ENCODE measurements at places on chromosomes 11 and 22. TPM values are rescaled to one million over a fixed set of nuclear protein-coding genes. Genes with fewer than 3 reads are reported as not detected.

DNA sequence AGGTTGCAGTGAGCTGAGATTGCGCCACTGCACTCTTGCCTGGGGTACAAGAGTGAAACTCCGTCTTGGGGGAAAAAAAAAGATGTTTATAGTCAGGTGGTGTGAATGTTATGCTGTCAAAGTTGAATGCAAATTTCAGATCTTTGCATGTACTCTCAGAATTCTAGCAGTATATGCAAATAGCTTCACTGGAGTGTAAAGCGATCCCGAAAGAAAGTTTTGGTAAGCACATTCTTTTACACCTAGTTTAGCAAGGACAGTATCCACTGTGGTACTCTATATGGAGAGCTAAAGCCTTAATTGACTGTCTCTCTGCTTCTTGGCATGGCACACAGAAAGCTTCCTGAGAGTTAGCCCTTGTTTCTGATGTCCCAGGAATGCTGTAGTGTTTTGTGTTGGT is 4.0 kb downstream of the JAM3 start:
- DNase-seq = no peak

DNA sequence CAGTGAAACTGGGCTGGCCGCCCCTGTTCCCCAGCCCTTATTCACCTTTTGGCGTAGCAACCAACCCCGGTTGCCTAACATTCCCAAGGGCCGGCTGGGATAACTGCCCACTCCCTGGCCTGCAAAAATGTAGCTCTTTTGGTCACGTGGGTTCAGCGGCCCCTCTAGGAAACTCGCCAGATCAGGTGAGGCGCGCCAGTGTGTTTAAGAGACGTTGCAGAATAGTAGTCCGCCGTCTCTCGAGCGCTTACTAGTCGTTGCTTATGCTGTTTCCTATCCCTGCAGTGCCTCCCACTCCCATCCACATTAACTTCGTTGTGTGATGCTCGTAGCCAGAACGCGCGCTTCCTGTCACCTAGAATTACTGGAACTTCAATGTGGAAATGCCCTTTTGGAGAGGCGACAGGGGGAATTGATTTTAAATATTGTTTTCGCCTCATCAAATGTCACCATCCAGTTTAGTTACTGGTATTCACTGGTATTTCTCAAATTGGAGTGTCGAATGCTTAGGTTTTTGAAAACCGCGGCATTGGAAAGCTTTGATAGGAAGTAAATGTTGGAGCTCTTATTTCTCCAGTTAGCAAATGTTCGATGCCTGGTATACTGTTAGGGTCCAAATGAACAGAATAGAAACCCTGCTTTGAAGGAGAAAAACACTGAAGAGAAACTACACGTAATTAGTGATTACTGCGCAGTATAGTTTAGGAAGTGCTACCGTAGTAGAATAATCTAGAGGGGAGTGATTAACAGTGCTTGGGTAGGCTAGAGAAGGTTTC is 823 bp downstream of the CEP57 start:
- DNase-seq = no peak

GRCh38 chr22:24827296-24827695 is 21.3 kb downstream of the SGSM1 start:
- no peak for DNase-seq

DNA sequence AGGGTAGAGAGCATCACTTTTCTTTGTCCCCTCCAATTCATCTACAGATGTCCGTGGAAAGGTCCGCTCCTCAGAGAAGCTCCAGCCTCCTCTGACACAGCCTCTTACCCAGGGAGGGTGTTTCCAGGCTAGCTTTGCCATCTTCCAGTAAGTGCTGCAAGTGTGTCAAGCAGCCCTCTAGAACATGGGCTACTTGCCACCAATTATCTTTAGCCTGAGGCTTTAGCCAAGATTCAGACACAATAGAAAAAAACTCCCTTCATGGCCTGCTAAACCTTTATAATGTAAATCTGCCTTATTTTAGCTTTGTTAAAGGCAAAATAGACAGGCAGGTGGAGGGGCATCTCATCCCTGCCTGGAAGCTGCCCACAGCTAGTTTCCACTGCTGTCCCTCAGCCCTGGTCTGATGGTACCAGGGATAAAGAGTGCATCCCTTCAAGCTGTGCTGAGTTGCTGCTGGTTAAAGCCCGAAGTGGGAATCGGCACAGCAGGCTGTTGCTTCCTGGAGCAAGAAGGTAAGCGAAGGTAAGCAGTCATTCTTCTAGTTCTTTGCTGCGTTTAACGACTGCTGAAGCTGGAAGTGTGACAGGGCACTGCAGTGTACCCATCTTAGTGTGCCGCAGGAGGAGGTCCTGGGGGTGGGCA is 190.1 kb upstream of the E2F8 start:
- DNase-seq = no peak

DNA sequence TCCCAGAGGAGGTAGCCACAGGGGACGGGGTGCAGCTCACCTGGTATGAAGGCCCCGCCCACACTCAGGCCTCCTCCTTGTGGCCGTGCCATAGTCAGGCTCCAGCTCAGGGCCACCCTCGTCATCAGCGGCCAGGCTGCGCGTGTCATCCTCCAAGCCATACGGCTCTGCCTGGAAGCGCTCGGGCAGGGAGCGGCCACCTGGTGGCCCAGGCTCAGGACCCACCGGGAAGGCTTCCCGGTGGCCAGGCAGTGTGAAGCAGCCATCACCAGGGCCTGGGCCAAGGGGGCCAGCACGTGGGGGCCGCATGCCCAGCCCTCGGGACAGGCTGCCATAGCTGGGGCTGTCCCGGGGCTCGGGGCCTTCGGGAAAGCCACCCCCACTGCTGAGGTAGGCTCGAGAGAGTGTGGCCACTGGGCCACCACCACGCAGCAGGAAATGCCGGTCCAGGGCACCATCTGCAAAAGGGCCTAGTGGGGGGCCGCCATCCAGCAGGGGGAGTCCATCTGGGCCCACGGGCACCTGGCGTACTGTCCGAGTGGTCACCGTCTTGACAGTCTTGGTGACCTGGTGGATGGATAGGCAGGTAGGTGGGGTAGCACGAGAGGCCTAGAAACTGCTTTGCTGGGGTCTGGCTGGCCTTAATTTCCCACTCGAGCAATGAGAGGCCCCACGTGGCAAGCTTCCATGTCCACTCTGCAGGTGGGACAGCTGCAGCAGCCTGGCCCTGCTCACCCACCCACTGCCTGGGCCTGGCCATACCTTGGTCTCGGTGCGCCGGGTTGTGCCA is 35.3 kb downstream of the ARVCF start:
- no peak for DNase-seq

GRCh38 chr11:1651411-1651980 is 21.9 kb downstream of the KRTAP5-5 start:
- DNase-seq = no peak

- DNase-seq = peak; percentile 75
Observed at GRCh38 chr11:12552692-12553091, 121.5 kb upstream of the TEAD1 start.

GRCh38 chr11:107661656-107662055 is 50.2 kb downstream of the SLN start:
- DNase-seq = no peak

DNA sequence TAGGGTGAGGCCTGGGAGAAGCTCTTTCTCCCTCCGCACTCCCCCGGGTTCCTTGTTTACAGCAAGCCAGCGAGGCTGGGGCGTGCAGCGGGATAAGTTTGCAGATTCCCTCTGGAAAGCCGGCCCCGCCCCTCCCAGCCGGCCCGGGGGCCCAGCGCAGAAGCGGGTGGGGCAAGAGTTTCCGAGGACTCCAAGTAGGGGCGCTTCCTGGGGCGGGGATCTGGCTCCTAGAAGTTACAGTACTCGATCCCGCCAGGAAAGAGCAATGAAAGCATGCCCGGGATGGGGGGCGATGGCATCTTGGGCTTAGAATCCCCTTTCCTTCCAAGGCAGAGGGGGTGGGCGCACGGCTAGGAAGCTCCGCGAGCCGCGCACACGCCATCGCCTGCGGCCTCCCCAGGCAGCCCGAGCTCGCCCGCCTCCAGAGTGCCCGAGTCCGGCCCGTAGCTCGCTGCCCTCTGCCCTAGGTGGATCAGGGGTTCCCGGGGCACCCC is 385 bp downstream of the TST start:
- DNase-seq = no peak

DNA sequence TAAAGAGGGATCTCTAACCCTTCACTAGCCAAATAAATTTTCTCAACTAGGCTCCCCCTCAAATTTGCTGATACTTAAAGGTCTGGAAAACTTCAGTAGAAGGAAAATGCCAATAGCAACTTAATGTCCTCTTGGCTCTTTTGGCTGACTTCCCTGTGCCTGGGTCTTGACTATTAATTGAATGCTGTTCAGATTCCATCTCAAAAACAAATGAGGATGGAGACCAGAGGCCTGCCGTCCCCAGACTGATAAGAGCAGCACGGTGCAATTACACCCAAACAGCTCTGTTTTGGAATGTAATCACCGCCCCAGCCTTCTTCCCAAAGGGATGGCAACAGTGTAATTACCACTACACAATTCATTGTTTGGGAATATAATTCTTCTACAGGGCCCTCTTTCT is 89.3 kb upstream of the CHRM4 start:
- no peak for DNase-seq

- DNase-seq = no peak
Observed at GRCh38 chr22:23059284-23059948, 10.9 kb upstream of the GNAZ start.

GRCh38 chr11:125084057-125084416 is 20.9 kb downstream of the SLC37A2 start:
- no peak for DNase-seq

DNA sequence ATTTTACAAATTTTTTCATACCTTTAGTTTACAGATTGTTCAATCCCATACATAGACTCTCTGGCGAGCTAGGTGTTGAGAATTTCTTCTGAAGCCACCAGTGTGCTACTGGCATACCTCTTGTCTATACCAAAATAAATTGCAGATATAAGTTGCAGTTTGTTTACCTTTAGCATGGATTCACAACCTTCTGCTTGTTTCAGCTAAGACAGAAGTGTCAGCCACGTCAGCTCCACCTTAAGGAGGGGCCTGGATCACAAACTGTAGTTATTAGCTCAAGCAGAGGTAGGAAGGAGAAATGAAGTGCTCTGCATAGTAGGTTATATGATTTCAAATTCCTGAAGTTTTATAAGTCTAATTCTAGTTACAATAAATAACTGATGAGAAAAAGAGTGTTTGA is at the start of gene NXPE4:
TSS of gene NXPE4 (minus strand) at position 216 of the 400 bp plus-strand sequence. CDS start 1,027 bp downstream, outside the sequence.
- DNase-seq = no peak

DNA sequence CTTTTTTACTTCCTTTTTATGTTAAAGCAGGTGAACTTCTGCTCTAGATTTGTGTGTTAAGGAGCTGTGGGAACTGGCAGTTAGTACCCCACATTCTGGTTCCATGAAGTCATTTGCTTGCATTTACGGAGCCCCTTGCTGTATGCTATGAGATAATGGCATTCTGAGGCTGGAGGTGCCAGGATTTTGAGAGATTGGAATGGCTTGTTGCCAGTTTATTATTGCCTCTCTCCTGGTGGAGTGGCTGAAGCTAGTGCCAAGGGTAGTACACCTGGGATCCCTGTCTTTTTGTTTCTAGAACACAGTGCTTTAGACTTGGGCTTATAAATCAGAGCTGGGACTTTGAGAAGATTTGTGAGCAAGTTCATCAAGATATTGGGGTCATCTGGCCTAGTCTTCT is 73.8 kb downstream of the STIM1 start:
- DNase-seq = no peak

GRCh38 chr11:130647371-130647770 is 198.9 kb downstream of the ADAMTS15 start:
- no peak for DNase-seq

- no peak for DNase-seq
Observed at GRCh38 chr11:117529816-117530215, 202.2 kb downstream of the CEP164 start.

GRCh38 chr11:35531246-35531645 is 5.8 kb upstream of the PAMR1 start:
- no peak for DNase-seq

DNA sequence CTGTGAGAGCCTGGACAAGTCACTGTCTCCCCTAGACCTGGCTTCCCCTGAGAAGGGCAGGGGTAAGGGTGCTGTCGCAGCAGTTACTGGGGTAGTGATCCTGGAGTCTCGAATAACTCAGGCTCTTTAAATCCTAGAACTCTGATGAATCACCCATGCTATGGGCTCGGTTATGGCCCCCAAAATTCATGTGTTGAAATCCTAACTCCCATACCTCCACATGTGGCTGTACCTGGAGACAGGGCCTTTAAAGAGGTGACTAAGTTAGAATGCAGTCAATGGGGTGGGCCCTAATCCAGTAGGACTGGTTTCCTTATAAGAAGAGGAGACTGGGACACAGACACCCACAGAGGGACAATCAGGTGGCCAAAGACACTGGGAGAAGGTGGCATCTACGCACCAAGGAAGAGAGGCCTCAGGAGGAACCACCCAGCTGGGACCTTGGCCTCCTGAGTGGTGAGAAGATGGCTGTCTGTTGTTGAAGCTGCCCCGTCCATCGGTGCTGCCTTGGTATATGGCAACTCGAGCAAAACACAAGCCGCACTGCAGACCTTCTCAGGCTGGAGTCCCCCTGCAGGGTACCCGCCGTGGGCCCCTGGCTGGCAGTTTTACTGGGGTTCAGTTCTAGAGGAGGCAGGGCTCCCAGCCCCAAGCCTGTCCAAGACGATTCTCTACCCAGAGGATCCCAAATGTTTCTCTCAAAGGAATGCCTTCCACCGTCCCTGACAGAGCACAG is 48.8 kb upstream of the SHISAL1 start:
- DNase-seq = no peak

DNA sequence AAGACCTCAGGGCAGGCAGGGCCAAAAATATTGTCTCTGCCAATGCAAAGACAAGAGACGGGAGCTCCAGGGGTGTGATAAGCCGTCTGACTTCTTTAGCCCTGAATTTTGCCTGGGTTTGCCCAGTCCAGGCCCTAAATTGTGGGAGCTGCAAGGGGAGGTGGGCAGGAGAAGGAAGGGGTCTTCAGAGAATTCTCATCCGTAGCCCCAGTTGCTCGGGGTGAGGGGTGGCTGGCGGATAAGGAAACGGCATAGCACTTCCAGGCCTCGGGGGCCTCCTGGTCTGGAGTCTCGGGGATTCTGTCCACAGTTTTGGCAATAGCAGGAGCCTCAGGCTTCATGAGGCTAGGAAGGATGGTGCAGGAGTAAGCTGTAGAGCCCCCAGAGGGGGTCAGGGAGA is 7.4 kb downstream of the CD5 start:
- DNase-seq = no peak

- DNase-seq = no peak
Observed at GRCh38 chr22:41491374-41492100, 22.6 kb downstream of the ACO2 start.

The LRP5 gene
- polyA plus RNA-seq = 8.0 TPM

The MYOD1 gene
- not detected for polyA plus RNA-seq

The EHF gene
- 0.07 TPM for polyA plus RNA-seq

The TMEM151A gene
- polyA plus RNA-seq = not detected

The OR2D2 gene
- polyA plus RNA-seq = 0.09 TPM

The PKP3 gene
- 0.55 TPM for polyA plus RNA-seq

The FAM111B gene
- 2.7 TPM for polyA plus RNA-seq

The ACER3 gene
- polyA plus RNA-seq = 11.2 TPM

The RAPSN gene
- polyA plus RNA-seq = not detected

The KBTBD3 gene
- 7.3 TPM for polyA plus RNA-seq

The APOBEC3G gene
- polyA plus RNA-seq = 11.0 TPM

Data from AG04450 (cell line).